NCI-H345 (cell line): ENCODE measurements at places on chromosomes 6 and 20.

GRCh38 chr20:45779011-45779915 is 12.4 kb downstream of the WFDC3 start:
- DNase-seq: no peak

DNA sequence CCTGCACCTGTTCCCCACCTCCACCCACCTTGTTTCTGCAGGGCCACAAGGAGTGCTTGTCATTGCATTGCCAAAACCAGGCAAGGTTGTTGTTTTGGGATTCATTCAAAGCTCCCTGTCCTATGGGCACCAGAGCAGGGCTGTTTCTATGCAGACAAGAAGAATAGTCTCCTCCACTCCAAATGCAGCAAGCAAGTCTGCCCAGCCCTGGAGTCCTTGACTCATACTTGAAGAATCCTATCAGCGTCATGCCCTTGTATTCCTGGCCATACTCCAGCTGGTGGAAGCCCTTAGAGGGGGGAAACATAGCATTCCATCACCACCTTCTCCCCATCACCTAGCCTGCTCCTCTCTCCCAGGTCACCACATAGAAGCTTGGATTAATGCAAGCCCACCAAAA is 145.3 kb upstream of the ECI2 start:
- DNase-seq: no peak

GRCh38 chr6:84696166-84696565 is 68.2 kb downstream of the TBX18 start:
- no peak for DNase-seq

DNA sequence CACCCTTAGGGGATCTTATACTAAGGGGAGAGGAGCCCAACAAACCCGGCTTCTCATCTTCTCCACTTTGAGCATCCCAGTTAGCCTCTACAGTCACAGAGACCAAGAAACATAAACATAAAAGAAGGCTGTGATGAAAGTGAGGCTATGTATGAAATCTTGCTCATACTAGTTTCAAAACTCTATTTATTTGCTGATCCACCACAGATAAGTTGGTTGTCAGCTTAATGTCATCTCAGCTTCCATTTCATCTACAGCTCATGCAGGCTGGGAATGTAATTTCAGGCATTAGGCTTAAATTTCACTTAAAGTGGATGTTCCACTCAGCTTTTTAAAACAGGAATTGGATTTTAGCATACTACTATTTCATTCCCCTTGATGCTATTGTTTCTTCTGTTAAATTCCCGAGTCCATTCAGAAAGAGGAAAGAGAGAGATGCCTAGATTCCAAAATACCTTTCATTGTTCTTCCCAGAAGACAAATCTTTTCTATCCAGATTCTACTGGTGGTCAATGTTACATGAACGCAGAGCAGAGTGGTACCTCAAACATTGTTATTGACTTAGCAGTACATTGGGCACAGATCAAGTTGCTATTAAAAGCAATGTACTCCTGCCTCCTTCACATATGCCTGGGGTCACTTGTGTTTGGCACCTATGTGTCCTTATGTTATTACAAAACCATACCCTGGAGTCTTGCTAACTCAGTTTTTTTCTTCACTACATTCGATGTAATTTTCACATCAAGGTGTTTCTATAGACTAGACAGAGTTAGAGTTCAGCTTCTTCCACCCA is 149.0 kb downstream of the HACE1 start:
- no peak for DNase-seq

DNA sequence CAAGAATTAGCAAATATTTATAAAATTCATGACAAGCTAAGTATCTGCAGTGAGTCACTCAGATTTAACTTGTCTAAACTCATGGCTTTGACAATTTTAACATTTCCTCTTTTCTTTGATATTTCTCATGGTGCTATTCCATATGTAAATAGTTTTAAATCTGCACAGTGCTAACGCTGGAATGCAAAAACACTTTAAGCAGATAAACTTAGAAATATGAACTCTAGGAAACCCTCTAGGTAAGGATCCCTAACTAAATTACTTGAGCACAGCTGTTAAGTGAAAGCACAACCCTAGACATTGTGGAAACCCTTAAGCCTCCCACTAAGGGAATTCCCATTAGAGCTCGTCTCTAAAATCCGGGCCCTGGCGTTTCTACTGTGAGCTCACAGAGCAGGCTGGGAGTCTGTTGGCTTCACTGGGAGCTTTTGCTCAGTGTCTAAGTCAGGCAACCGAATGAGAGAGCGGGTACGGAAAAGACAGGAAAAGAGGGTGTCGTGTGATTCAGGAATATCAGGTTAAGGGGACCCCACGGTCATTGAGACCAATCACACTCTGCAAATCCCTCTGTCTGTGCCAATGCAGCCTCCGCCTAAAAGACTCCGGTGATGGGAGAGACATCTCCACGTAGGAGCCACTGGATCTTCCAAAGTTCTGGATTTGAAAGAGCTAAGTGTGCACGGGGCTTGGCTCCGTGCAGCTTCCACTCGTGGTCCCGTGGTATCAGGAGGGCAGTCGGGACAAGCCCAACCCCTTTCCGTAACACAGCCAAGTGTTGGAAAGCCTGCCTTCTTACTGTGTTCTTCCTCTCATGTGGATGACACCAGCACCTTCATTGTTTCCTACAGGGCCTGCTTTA is 112.3 kb upstream of the RPS6KA2 start:
- DNase-seq: no peak

DNA sequence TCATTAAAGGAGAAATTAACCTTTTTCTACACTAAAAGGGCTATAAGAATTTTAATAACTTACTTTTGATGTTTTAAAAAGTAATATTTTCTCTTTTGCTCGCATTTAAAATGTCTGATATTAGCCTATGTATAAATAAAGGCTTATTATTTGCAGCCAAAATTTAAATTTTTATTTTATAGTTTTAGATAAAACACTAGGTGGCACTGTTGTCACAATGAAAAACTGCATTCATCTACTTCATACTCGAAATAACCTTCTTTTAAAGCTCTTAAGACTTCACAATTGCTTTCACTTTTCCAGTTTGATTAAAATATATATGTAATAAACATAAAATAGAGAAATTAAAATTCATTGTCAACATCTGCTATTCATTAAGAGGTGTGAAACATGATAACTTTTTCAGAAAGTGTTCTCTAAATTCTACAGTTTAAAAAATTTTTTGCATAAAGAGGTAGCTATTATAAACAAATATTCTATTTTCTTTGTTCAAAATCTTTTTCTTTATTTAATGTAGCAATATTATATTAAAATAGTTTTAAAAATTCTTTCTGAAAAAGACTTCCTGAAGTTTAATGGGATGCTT is 78.8 kb upstream of the DEFB112 start:
- DNase-seq: no peak

DNA sequence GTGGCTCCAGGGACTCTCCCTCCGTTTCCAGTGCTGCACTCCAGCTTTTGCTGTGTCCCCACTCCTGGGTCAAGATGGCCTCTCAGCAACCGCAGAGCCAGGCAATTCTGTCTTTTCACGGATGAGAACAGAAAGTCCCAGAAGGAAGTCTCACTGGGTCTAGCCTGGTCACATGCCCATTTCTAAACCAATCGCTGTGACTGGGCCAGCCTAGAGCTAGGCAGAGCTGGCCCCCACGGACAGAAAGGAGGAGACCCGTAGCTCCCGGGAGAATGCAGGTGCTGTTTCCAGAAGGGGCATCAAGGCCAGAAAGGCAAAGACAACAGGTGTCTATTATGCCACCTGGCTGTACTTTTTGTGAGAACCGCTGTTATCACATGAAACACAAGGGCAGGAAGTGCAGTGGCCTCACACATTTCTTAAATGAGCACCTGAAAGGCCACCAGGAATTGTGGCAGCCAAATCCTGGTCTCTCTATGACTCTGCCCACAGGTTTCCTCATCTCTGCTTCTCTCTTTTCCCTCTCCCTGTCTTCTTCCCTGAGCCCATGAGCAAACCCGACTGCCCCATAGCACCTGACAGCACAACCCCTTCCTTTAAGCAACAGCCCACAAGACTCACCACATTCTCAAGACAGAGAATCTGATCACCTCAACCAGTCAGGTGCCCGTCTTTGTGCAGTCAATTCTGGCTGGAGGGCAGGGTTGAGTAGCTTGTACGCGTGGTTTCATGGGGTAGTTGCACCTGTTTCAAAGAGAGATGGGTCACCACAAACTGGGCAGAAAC is 37.1 kb upstream of the B4GALT5 start:
- DNase-seq: no peak

- no peak for DNase-seq
Measured at GRCh38 chr6:33088258-33088930, 12.6 kb downstream of the HLA-DPB1 start.

GRCh38 chr20:57156011-57156729 is 110.3 kb downstream of the BMP7 start:
- no peak for DNase-seq

GRCh38 chr6:27957516-27957915 is 475 bp downstream of the OR2B6 start:
- DNase-seq: no peak

DNA sequence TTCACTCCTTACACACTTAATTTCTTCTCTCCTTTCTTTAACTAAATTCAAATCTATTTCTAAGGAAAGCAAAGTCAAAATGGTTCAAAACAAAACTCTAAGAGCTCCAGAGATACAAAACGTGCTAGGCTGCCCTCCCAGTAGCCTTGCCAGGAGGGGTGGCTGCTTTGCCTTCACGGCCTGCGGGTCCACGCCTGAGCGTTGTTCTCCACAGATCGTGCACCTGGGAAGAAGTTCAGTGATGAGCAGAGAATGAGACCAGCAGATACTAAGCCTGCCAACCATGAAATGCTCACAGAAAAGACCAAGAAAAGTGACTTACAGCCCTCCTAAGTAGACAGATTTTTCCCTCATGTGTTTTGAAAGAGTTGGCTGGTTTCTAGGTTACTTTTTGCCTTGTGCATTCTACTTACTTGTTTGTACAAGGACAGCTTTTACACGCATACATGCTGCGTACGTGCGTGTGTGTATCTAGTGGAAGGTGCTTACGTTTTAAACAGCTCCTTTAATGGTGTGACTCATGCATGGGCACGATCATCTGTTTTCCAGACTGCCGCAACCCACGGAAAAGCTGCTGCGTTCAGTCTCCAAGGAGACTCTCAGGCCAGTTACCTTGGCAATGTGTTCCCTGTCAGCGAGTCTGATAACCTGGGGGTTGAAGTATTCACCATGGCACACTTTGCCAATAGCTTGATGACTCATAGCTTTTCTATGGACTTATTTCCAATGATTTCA is 32.4 kb upstream of the PBOV1 start:
- no peak for DNase-seq

DNA sequence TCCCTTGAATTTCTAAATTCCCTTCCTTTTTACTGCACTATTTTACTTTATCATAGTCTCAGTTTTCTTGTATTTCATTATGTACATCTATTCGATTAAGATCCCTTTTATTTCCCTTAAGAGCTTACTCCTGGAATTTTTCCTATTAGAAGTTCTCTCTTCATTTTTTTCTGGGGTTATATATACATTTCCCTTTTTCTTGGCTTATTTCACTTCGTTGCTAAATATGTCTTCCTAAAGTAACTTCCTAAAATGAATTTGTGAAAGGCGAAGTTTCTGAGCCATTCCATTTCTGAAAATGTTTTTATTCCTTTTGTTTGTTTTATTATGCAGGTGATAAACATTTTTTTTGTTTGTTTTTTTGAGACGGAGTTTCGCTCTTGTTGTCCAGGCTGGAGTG is 5.9 kb upstream of the CD109 start:
- no peak for DNase-seq

GRCh38 chr6:111780393-111780792 is 92.9 kb downstream of the FYN start:
- DNase-seq: no peak

- DNase-seq: no peak
Measured at GRCh38 chr20:44117296-44118184, 69.4 kb downstream of the JPH2 start.

DNA sequence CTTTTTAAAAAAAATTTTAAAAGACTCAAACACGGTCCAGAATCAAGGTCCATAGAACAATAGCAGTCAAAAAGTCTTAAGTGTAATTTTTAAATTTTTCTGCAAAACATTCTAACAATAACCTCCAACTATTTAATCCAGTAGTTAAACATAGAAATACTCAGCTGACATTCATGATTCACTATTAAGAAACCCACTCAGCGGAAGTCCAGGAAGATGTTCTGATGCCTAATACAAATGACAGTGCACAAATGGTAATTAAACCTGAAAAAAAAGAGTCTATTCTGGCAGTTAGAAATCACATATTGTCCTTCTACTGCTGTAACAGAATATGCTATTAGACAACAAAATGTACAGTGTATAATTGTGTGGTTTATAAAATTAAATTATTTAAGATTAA is 128.2 kb upstream of the BMP5 start:
- no peak for DNase-seq

DNA sequence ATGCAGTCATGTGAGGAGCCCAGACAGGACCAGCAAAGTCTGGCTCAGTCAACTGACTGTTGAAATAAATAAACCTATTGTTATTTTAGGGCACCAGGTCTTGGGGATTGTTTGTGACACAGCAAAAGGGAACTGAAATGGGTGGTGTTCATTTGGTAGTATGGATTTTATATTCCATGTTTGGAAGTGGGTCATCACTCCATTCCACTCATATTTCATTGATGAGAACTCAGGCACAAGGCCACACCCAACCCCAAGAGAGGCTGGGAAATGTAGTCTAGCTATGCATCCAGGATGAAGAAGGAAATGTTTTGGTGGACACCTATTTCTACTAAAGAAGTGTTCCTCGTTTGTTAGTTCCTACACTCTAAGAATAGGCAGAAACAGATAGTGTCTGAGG is 64.9 kb upstream of the BTBD3 start:
- no peak for DNase-seq

DNA sequence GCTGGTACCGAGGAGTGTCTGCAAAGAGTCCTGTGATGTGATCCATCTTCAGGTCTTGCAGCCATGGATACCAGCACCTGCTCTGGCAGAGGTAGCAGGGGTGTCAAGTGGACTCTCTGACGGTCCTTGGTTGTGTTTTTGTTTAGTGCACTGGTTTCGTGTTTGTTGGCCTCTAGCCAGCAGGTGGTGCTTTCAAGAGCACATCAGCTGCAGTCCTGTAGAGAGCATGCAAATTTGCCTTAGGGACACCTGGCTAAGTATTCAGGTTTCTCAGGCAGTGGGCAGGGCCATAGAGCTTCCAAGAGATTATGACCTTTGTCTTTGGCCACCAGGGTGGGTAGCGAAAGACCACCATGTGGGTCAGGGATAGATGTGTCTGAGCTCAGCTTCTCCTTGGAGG is 14.5 kb upstream of the RGS17 start:
- peak; percentile 97 for DNase-seq

- no peak for DNase-seq
Measured at GRCh38 chr6:92181347-92181746, 1238.0 kb downstream of the EPHA7 start.

- DNase-seq: peak; percentile 29
Measured at GRCh38 chr20:63027922-63028389, 21.2 kb upstream of the BHLHE23 start.

- no peak for DNase-seq
Measured at GRCh38 chr20:19427480-19427879, 215.0 kb downstream of the SLC24A3 start.
